ENCODE measurements at places on chromosomes 2 and 18.

DNA sequence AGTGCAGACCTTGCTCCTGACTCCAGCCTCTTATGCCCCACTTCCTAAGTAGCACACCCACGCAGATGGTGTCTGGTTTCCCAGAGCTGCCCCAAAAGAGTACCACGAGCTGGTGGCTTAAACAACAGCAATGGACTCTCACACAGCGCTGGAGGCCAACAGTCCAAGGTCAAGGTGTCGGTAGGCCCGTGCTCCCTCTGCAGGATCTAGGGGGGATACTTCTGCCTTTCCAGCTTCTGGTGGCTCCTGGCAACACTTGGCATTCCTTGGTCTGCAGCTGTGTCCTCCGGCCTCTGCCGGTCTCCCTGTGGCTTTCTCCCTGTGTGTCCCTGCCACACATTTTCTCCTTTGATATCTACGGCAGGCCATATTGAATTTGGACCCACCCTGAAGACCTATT, 99.0 kb downstream of the TSHZ1 start:
- DNase-seq = no peak

- DNase-seq = no peak
These were observed 16.3 kb downstream of the GKN2 start for GRCh38 chr2:68936427-68936826.

DNA sequence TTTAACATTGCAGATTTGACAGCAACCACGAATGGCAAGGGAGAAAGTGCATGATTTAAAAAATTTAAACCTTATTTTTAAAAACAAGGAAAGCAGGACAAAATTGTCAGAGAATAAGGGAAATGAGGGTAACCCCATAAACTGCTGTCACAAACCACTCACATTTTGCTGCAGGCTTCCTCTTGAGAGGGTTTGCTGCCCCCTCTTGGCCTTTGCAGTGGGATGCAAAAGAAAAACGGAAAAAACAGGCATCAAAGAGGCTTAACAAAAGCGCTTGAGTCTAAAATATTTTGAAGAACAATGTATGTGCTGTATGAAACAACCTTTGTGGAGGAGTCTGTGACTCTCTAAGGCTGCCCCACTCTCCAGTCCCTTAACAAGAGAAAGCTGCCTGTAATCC, 91.6 kb downstream of the TMX3 start:
- DNase-seq = no peak

DNA sequence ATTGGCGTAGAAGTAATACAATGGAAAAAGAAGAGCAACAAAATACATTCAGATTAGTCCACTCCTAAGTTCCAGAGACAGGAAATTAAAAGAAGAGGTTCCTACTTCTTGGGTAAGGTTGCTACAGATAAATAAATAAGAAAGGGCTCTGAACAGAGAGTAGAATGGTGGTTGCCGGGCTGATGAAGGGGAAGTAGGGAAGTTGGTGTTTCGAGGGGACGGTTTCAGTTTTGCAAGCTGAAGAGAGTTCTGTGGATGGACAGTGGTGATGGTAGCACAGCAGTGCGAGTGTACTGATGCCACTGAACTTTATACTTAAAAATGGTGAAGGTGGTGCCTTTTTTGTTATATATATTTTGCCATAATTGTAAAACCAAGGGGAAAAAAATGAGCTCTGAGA, 48.2 kb downstream of the CABYR start:
- DNase-seq = no peak

- no peak for DNase-seq
These were observed 155.6 kb upstream of the XPO1 start for GRCh38 chr2:61693744-61694143.

GRCh38 chr2:149015501-149015900, 23.0 kb upstream of the LYPD6B start:
- no peak for DNase-seq

GRCh38 chr2:28400419-28400818, 7.8 kb downstream of the FOSL2 start:
- no peak for DNase-seq

DNA sequence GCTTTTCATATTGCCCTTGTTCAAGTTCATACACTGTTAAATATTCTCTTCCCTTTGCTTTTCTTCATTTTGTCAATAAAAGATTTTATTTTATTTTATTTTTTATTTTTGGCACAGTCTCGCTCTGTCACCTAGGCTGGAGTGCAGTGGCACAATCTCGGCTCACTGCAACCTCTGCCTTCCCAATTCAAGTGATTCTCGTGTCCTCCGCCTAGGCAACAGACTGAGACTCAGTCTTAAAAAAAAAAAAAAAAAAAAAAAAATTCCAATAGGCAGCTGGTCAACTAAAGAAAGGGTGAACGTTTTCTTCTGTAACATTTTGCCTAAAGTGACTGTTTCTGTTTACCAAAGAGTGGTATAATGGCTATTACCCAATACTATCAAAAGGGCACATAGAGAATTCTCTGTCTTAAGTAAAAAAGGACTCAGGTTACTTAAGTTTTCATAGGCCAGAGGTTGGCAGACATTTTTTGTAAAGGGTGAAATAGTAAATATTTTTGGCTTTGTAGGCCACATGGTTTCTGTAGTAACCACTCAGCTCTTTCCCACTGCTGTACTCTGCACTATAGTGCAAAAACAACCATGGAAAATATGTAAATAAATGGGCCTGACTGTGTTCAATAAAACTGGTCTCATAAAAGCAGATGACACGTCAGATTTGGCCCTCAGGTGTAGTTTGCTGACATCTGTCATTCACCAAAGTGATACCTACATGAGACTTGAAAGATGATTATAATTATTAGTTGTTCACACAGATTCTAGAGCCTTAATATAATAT, 113.4 kb downstream of the MIB1 start:
- no peak for DNase-seq

GRCh38 chr18:5197032-5197434, at the start of gene AKAIN1:
AKAIN1 (minus strand) TSS chr18:5197257; CDS start chr18:5197053, 204 bp downstream.
- no peak for DNase-seq

- no peak for DNase-seq
These were observed 27.7 kb upstream of the KDM3A start for GRCh38 chr2:86413296-86414094.

GRCh38 chr2:54701029-54701428, 22.4 kb upstream of the EML6 start:
- DNase-seq = no peak

GRCh38 chr2:76075126-76075525, 364.4 kb upstream of the GCFC2 start:
- DNase-seq = no peak

DNA sequence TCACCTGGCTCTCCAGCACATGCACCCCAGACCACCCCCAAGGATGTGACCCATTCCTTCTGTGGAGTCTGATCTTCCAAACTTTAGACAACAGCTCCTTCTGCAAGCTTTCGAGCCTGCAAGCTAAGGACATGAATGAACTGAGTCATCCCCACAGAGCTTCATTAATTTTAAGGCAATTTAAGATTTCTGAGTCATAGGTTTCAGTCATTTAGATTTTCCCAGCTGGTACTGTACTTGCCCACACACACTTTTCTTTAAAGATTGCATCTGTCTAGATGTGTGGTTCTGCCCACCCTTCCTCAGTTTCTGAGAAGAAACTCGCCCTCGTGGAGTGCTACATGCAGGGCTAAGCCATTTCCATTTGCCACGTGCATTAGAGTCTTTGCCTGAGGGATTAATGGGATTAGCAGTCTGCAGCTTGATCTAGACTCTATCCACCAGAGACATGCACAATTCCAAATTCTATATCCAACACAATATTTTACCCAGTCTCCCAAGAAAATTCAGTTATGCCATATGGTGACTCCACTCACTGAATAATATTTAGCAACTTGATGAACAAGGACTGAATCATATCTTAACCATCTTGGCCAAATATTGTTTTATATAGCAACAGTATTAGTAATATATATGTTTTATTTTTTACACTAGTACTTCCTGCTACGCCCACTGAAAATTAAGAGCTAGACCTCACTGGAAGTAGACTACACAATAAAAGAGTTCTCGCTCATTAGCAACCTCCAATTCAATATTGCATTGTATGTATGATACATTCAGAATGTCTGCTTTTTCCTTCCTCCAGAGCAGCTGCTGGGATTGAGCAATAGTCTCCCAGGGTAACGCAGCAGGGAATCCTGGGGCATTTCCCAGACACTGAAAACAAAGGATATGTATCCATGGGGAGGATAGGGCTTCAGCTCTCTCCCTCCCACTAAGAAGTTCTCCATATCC, 14.3 kb upstream of the TRIB2 start:
- DNase-seq = no peak

DNA sequence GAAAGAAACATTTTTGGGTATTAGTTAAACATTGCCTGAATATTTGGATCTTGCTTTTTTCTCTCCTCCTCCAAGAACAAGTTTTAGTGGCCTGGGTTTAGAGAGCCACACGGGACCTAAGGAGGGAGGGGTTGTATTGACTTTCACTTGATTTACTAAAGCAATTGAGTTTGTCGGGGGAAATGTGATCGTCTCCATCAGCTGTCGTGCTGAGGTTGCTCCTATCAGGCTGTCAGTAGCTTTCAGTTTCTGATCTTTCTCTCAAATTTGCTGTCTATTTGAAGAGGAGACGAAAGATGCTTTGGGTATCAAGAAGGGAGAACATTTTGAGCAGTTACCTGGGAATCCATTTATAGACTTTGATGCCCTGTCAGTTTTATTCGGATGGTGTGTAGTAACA, 106.0 kb downstream of the SETBP1 start:
- no peak for DNase-seq

GRCh38 chr2:62800618-62801017, 95.1 kb downstream of the EHBP1 start:
- no peak for DNase-seq

- no peak for DNase-seq
These were observed 42.1 kb upstream of the FAM124B start for GRCh38 chr2:224444021-224444420.

Measured in natural killer cell (primary cell).